Ovary (tissue), 10 donors: ENCODE measurements at places on chromosomes 4 and X. TPM values are rescaled to one million over a fixed set of nuclear protein-coding genes. Genes with fewer than 3 reads are reported as not detected.

Gene TSPAN7
- total RNA-seq, result 29.5 TPM

Gene RASSF6
- 1.6 TPM for total RNA-seq

Gene TXK
- total RNA-seq, result 1.3 TPM

Gene HS3ST1
- 35.9 TPM for total RNA-seq
